ENCODE measurements at places on chromosomes 3 and 15.

DNA sequence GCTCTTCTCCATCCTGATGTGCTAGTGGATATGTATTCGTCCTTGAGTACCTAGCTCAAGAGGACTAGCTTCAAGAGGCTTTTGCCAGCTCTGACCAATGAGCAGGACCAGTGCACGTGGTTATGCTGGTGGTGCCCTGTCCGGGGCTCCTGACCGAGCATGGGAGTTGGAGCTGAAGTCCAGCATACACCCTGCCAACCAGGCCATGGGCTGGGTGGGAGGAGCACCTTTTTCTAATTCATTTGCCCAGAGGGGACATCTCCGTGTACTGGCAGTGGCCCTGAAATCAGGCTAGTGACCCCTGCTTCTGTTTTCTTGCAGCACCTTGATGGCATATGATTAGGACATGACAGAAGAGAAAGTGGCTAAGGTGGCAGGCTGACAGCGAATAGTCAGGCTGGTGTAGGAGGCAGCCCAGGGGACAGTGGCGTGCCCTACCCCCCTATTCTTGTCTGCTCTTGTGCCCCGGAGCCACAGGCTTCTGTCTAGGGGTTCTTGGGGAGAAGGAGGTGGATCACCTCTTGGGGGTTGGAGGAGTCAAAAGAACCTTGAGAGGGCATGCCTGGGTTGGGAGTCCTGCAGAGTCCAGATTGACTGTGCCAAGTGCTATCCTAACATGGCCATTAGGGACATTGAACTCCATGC is 16.5 kb downstream of the PODXL2 start:
- no peak for DNase-seq

GRCh38 chr3:190554197-190554596 is 40.3 kb downstream of the IL1RAP start:
- DNase-seq = no peak

GRCh38 chr15:94815110-94815731 is 583.9 kb downstream of the MCTP2 start:
- no peak for DNase-seq

- DNase-seq = no peak
Measured at GRCh38 chr15:60275624-60276023, 122.2 kb downstream of the ANXA2 start.

DNA sequence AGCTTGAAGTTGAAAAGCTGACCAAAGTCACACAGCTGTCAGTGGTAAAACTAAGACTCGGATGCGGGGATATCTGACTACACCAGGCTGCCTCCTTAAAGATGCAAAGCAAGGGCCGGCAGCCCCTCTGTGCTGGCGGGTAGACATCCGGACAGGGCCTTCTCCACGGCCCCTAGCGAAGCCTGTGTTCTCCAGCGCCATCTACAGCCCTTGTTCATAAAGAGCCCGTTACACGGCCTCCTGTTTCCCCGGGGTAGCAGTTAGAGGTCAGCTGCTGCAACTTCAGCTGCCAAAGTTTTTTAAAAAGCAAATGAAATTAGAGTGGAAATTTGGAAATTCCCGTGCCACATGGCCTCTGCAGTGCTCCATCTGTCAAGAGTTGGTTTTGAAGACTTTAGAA is 383.0 kb downstream of the TBL1XR1 start:
- DNase-seq = peak; percentile 28

DNA sequence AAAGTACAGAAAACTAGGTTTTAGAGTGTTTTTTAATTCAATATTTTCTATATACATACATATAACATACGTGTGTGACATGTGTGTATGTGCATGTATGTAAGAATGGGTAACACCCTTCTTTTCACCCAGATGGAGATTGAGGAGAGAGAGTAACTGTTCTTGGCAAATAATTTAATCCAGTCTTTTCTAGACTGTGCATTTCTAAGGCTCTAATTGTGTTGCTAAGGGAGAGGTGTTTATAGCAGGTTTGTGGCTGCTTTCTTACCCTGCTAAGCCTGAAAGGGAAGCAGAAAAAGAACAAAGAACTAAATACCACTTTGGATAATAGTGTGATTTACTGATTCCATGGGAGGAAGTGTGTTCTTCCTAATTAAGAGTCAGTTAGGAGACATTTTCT is 46.0 kb upstream of the ALDH1L1 start:
- DNase-seq = no peak

GRCh38 chr15:79091204-79091867 is 756 bp upstream of the RASGRF1 start:
- peak; percentile 15 for DNase-seq

DNA sequence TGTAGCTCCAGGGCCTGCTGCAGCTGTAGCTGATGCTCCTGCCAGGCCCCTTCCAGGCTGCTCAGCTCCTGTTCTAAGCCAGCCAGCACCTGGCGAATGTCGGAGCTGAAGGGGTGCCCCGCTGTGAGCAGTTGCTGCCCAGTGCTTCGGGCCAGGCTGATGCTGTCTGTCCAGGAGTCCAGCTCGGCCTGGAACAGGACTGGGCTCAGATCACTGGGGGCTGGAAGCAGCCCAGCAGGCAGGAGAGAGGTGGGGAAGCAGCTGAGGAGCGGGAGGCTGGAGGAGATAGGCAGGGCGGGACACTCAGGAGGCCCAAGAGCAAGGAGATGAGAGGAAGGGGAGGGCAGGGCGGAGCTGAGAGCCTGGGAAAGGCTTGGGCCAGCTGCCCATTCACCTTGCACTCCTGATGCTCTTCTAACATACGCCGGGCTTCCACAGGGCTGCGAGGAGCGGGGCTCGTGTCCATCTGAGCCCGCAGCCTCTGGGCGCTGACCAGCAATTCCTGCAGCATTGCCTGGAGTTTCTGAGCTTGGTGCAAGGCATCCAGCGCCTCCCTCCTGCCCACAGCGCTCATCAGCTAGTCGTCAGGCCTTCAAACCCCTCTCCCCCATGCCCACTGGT is 23.2 kb downstream of the PLA2G4B start:
- DNase-seq = no peak

GRCh38 chr15:30650012-30650929 is 24.3 kb downstream of the ARHGAP11B start:
- peak; percentile 76 for DNase-seq

GRCh38 chr3:152056987-152057386 is 183.5 kb downstream of the SUCNR1 start:
- no peak for DNase-seq

DNA sequence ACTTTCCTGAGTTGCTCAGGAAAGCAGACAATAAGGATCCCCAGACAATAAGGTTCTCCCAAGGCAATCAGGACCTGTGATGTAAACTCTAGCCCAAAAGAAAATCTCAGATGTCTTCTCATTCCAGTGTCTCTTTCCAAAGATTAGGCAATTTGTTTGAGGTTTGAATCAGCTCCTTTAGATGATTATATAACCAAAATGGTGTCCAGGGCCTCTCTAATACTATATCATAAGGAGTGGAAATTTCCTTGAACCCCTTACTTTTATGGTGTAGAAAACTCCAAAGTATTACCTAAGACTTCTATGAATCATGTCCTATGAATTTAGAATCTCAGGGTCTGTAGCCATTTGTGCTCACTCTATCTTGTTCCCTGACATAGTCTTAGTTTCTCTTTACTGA is 65.9 kb downstream of the GPR176 start:
- DNase-seq = peak; percentile 51

GRCh38 chr3:53079791-53080555 is 34.1 kb upstream of the SFMBT1 start:
- DNase-seq = no peak

DNA sequence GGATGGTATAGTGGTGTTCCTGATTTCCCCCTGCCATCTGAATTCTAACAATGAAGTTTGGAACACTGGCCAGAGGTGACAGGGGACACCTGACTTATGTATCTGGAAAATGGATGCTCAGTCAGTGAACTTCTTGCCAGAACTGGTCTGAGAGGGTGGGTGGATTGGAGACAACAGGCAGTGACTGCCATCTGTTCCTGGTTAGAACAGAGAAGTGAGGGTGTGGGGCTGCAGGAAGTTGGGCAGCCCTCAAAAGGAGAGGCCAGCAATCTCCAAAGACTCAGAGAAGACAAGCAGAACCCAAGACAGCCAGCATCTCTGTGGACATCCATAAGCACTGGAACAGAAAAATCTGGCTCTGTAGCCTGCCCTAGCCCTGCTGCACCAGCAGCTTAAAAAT is 50.5 kb downstream of the ANP32A start:
- DNase-seq = no peak

- no peak for DNase-seq
Measured at GRCh38 chr3:195035345-195036202, 235.4 kb downstream of the XXYLT1 start.

GRCh38 chr15:49686599-49686998 is 65.8 kb downstream of the DTWD1 start:
- peak; percentile 36 for DNase-seq

GRCh38 chr3:181808053-181808452 is 96.3 kb downstream of the SOX2 start:
- DNase-seq = no peak

DNA sequence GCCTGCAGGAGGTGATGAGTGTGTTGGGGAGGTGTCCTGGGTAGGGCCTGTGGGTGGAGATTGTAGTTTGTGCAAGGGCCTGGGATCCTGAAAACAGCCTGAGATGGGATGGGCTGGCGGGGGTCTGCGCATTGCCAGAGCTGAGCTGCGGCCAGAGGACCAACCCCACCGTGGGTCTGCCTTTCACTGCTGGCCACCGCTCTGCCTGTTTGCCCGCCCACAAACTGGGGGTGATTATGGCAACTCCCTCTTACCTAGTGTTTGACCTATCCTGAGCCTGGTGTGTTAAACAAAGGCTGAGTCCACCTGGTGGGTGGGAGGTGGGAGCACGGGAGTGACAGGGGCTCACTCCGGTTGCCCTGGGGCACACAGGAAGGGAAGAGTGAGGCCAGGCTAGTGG is 9.8 kb downstream of the ABTB1 start:
- no peak for DNase-seq

- no peak for DNase-seq
Measured at GRCh38 chr3:32577581-32578556, 7.2 kb upstream of the DYNC1LI1 start.

GRCh38 chr15:90097475-90097874 is 4.8 kb downstream of the IDH2 start:
- no peak for DNase-seq

- no peak for DNase-seq
Measured at GRCh38 chr3:58072052-58072762, 64.0 kb downstream of the FLNB start.

GRCh38 chr15:70277556-70277955 is 179.8 kb upstream of the TLE3 start:
- no peak for DNase-seq

- DNase-seq = no peak
Measured at GRCh38 chr3:39075910-39076309, 24.1 kb downstream of the WDR48 start.

DNA sequence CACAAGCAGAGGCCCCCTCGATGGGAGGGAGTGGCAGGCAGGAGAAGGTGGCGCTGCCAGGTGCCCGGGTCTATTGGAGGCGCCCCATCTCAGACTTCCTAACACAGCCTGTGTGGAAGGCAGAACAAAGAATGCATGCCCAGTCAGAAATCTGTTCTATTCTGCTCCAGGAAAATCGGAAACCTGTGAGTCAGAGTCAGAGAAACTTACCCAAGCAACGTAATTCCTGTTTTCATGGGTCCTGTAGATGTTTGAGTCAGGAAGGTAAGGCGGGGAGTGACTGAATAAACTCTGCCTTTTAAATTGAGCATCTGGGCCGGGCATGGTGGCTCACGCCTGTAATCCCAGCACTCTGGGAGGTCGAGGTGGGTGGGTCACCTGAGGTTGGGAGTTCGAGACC is 13.7 kb downstream of the MAP6D1 start:
- no peak for DNase-seq

GRCh38 chr3:171758109-171758508 is 52.2 kb downstream of the PLD1 start:
- DNase-seq = no peak

DNA sequence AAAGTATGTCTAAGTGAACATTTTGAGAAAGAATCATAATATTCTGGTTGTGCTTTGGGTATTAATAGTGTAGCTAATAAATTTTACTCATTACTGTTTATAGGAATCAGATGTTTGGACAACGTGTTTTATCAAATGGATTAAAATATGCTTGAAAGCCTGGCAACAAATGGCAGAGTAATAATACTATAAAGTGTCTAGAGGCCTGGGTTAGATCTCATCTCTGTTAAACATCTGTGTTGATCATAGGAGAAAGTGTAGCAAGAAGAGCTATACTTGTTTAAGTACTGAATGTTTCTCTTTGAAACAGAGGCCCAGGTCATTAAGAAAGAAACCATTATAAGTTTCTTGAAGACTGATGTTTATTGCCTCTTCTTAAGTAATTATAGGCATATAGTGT is 30.5 kb downstream of the VPS8 start:
- DNase-seq = no peak

- no peak for DNase-seq
Measured at GRCh38 chr15:51386029-51386428, 44.6 kb downstream of the GLDN start.

DNA sequence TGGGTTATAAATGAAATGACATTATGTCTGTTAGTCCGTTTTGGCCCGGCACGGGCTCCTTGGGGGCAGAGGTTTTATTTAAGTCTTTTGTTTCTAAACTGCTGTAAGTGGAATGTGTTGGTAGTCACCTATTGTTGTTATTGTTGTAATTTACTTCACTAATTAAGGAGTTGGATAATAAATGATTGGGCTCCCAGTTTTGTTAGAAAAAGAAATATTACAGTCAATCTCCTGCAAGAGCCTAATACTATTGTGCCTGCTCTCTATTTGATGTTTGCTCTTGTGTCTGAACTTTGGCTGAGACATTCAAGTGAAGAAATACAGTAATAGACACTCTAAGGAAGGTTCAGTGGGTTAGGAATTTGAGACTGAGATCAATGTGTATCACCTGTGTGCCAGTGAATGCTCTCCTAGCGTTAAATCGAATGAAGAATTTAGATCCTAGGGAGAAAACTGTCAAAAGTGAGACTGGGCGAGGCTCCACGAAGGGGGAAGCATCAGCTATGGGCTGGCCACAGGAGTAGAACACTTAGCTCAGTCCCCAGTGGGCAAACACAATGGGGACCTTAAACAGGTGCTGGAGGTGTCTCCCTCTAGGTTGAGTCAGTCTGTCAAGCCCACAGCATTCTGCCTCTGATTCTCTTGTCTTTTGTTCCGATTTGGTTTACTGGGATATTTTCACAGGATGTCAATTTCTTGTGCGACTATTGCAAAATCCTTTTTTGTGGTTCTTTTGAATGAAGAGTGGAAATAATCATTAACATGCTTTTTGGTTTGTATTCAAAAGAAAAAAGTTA is 1.2 kb downstream of the ROBO2 start:
- no peak for DNase-seq

DNA sequence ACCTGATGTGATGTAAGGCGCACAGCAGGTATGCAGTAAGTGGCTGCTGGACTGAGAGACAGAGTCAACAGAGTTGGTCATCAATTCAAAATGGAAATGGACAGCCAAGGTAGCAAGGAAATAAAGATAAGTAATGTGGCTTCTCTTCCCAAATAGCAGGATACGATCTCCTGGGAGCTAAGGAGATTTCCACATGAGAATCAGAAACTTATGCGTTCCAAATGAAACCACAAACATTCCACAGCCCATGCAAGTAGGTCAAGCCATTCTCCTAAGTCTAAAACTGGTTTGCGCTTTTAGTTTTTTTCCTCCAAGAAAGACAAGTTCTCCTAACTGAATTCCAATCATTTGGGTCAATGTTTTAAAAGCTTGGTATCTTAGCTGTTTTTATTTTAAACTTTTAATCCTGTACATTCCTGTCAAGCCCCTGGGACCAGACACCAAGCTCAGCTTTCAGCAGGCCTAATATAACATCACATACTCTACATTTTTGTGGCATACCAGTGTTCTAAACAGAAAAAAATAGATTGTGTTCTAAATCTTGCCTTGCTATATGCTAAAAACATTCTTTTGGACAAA is 73.7 kb upstream of the TSPAN3 start:
- DNase-seq = peak; percentile 85

- no peak for DNase-seq
Measured at GRCh38 chr3:10185804-10186762, 21.4 kb downstream of the IRAK2 start.

GRCh38 chr3:72821161-72821781 is 27.0 kb downstream of the SHQ1 start:
- no peak for DNase-seq

Data from ELR (cell line).